Stimulated activated CD8-positive, alpha-beta memory T cell treated with anti-CD3 and anti-CD28 coated beads, Interleukin-4, amount 100 ng/mL, for 1 hour (primary cell): ENCODE measurements at places on chromosomes 1 and 21.
A peak's percentile ranks its signal among the peaks of the same experiment; 100 is the strongest.

GRCh38 chr1:214422137-214422671 lies 129.2 kb downstream of the PTPN14 start:
- no peak for DNase-seq

DNA sequence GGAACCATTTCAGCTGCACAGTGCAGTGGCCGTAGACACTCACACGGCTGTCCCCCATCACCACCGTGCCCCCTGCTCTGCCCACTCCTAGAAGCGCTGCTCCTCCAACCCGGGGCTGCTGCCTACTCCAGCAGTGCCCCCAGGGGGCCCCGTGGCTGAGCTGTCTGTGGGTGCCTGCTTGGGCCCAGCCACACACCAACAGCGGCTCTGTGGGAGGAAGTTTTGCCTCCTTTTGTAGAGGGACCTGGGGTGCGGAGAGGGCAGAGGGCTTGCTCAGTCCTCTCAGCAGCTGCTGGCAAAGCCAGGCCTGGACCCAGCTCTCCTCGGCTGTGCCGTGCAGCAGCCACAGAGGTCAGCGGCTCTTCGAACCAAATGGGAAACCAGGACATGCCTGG lies 11.4 kb upstream of the LRRC3 start:
- DNase-seq: no peak

GRCh38 chr1:230701895-230702768 lies 11.8 kb downstream of the AGT start:
- no peak for DNase-seq

- DNase-seq: no peak
Measured at GRCh38 chr1:6257541-6258069, 3.3 kb downstream of the GPR153 start.

DNA sequence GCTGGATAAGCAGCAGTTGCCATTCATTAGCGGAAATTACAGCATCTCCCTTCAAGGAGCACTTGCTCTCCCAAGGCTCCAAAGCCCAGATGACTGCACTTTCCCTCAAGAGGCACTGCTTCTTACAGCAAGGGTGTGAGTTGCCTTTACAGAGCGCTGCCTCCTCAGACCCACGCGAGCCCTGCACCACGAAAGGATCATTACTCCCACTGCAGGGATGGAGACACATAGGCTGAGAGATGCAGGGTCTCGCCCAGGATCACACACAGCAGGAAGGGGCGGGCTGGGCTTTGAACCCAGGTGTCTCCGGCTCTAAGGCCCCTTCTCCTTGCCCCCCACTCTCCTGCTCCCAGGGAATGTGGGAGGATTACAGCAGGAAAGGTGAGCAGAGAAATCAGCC lies 405.5 kb downstream of the MATN1 start:
- no peak for DNase-seq

- DNase-seq: peak; percentile 1
Measured at GRCh38 chr1:67052741-67053534, 1.0 kb downstream of the SLC35D1 start.

- DNase-seq: no peak
Measured at GRCh38 chr1:89980605-89981004, 14.3 kb upstream of the ZNF326 start.

GRCh38 chr21:40294345-40294744 lies 427.1 kb downstream of the PCP4 start:
- DNase-seq: no peak

DNA sequence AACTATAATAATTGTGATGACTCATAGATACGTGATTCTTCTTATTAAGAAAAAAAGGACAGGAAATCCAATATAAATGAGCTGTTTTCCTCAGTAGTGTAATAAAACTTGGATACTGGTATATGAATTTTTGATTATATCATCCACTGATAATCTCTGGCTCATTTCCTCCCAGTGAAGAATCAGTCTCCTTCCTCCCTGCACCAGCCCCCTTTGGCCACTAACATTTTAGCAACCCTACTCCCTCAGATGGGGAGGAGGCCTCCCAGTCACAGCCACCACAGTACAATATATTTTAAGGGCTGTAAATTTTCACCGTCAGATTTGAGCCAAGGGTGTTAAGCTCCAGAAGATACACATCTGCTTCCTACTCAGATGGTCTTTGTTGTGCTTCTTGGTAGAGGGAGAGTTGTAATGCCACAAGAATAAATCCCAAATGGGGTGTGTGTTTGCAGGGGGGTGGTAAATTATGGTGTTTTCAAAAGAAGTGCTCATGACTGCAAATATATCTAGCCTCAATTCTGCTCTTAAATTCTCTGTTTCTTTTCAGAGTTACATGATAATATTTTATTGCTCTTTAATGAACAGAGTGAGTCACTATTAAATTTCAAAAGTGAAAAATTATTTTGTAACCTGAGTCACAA lies 153.5 kb downstream of the HLX start:
- DNase-seq: no peak

GRCh38 chr1:34929853-34930701 lies 627 bp upstream of the DLGAP3 start:
- no peak for DNase-seq

DNA sequence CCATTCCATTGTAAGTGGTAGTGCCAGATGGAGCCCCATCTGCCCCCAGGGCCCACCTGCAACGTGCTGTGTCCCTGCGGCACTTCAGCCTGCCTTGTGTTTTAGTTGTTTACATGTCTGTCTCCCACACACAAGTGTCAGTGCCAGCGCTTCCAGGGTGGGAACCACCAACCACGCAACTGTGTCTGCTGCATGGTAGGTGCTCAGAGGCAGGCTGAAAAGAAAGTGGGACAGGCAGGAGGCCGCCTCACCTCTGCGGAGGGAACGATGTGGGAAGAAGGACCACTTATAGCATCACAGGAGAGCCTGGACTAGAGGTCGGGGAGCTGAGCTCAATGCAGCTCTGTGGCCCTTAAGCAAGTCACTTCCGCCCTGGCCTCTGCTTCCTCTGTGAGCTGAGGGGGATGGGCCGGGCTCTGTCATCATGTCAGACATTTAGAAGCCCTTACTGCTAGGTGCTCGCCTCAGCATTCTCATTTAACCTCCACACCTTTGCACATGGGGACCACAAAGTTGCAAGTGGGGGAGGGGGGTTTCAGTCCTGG lies 17.9 kb downstream of the SLC9A1 start:
- DNase-seq: peak; percentile 55

DNA sequence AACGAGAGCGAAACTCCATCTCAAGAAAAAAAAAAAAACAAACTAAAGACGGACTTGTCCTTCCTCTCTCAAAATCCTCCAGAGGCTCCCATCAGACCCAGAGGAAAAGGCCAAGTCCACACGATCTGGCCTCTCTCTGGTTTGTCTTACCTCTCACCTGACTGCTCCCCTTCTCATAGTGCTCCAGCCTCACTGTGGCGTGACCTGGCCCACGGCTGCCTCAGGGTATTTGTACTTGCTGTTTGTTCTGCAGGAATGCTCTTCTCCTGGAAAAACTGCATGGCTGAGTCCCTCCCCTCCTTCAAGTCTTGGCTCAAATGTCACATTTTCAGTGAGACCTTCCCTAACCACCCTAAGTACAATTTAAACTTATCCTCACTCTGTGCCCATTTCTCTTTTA lies 8.0 kb upstream of the BRWD1 start:
- no peak for DNase-seq

DNA sequence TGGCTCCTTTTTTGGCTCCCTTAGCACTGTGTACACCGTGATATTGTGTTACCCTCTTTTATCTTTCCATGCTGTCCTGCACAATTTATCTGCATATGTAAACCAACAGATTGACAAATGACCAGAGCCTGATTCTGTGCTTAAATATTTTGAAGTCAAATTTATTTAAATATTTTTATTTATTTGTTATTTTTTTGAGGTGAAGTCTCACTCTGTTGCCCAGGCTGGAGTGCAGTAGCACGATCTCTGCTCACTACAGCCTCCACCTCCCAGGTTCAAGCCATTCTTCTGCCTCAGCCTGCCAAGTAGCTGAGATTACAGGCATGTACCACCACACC lies 12.8 kb downstream of the PMF1 start:
- DNase-seq: no peak

DNA sequence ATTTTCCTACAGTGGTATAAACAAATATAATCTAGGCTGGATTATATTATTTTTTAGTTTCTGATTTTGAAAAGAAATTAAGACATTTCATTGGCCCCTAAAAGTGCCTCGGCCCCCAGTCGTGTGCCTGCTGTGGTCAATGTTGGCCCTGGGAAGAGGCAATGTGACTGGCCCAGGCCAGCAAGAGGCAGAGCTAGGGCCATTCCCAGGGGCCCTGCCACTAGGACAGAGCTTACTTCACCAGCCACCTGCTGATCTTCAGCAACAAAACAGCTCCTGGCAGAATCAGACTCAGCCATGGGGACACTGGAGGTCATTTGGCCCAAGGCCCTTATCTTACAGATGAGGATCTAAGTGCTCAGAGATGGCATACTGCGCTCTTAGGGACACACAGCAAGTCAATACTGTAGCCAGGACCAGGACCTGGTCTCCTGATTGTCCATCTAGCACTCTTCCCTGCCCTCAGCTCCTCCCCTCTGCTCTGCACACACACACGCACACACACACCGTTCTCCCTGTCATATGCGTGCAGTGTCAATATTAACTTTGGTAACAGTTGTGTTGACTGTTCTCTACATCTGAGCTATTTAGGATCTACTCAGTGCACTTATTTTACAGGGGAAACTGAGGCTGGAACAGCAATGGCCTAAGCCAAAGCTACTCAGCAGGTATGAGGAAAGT lies 16.6 kb upstream of the KLHDC7A start:
- no peak for DNase-seq

GRCh38 chr1:116572099-116572498 lies 1.3 kb upstream of the CD58 start:
- DNase-seq: no peak

DNA sequence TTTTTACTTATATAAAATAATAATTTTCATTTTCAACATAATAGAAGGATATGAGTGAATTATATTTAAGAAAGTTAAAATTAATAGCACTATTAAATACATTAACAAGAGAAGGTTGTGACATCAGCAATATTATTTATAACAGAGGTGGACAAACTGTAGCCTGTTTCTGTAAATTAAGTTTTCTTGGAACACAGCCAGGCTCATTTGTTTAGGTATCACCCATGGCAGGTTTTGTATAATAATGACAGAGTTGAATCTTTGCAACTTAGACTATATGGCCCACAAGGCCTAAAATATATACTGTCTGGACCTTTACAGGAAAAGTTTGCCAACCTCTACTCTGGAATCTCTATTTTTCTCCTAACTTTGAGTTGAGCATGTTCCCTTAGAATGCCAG lies 42.8 kb upstream of the CACYBP start:
- no peak for DNase-seq

DNA sequence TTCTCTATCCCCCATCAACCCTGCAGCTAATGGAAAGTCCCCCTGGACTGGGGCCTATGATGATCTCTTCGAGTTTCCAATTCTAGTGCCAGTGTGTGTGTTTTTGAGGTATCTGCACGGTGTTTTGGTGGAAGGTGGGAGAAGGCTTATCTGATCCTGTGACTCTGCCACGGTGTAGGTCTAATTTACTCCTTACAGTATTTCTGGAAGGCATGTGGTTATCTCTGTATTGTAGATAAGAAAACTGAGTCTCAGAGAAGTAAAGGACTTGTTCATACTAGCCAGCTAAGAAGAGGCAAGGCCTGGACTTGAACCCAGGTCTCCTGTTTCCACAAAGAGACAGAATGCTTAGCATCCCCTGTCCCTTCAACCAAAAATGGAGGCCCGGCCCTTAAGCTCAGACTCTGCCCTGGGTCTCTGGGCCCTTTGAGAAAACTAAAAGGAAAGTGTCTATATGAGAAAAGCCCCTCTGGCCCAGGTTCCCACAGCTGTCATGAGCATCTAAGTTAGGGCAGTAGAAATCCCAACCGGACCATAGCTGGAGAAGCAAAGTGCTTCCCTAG lies 20.3 kb downstream of the RIMS3 start:
- DNase-seq: no peak

DNA sequence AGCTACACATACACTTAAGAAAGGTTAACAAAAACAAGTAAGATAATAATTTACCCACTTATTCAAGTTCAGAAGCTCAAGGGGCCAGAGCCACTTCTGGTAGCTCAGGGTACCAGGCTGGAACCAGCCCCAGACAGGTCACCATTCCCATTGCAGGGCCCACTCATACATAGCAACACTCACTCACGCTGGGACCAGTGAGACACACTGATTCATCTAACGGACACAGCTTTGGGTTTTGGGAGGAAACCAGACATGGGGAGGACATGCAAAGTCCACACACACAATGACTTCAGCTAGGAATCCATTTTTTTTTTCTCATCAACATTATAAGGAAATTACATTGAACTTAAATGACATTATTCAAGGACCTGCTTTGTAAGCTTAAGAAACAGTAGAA lies 169.1 kb downstream of the ZC3H11B start:
- no peak for DNase-seq

DNA sequence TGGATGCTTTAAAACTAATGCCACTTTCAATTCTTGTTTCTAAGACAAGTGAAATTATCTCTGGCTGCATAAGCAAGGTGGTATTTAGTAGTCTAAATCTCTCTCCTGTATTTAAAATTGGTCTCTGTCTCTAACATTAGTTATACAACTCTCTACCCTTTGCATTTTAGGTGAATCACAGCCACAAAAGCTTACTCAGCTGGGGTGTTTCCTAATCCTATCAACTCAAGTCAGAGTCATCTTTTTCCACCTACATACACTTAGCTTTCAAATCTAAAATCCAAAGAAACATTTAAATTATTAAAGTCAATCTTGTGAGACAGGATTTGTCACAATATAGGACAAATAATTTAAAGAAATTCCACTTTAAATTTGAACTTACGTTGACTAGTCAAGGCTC lies 255.1 kb upstream of the CXADR start:
- no peak for DNase-seq

DNA sequence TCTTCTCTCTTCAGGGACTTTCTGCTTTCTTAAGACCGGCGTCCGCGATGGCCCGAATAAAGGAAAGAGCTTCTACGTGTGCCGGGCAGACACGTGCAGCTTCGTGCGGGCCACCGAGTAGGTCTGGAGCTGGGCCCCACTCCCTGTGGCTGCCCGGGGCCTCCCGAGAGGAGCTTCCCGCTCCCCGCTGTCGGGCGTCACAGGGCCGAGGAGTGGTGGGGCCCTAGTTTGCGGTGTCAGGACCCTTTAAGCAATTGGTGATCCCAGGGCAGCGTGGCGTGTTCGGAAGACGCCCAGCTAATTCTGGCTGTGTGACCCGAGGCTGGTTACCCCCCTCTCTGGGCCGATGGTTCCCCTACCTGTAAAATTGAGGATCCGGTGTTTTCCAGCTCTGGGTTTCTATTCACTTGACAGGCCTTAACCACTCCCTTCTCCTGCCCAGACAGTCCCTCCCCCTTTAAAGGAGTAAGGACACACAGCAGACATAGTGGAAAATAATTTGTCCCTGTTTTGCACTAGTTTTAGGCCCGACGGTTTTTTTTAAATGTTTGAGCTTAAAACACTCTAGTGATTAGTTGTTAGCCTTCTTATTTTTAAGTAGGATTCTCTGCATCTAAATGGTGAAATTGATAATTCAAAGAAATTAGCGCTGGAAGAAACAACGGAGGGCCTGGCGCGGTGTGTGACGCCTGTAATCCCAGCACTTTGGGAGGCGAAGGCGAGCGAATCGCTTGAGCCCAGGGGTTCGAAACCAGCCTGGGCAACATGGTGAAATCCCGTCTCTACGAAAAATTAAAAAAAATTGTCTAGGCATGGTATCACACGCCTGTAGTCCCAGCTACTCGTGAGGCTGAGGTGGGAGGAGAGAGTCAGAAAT lies 553 bp downstream of the TTF2 start:
- no peak for DNase-seq

- no peak for DNase-seq
Measured at GRCh38 chr21:25036775-25037174, 570.5 kb downstream of the MRPL39 start.
